ENCODE measurements at places on chromosomes 5 and 9.

GRCh38 chr9:135065151-135065550 lies 22.3 kb upstream of the OLFM1 start:
- no peak for DNase-seq

DNA sequence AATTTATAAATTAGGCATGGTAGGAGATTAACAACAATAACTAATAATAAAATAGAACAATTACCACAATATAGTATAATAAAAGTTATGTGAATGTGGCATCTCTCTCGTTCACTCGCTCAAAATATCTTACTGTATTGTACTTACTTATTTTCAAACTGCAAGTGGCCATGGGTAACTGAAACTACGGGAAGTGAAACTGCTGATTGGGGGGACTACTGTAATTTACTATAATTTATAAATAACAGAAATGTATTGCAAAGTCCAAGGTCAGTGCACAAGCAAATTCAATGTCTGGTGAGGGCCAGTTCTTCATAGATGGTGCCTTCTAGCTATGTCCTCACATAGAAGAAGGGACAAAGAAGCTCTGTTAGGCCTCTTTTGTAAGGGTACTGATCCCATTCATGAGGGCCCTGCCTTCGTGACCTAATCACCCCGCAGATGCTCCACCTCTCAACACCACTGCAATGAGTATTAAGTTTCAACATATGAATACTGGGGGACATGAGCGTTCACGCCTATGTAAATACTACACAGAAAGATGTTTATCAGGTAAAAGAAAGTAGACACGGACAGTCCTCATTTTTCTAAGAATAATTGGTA lies 39.0 kb downstream of the KCNIP1 start:
- DNase-seq: no peak

DNA sequence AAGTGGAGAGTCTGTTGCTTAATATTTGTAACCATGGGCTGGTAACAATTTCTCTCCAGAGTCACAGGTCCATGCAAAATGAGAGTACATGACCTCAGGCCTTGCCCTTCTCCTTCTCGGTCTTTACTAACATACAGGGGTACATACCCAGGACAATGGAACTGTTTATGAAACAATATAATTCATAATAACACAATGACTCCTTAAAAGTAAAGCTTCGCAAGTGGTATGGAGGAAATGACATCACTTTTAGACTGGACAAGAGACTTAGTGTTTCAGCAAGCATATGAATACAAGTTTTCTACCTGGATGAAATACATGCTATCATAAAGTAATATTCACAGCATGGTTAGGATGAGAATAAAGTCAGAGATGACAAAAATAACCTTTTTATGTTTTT lies 386.6 kb downstream of the PLK2 start:
- no peak for DNase-seq

- no peak for DNase-seq
Measured at GRCh38 chr9:99128133-99128406, 23.2 kb downstream of the TGFBR1 start.
